CD8-positive, alpha-beta memory T cell (primary cell): ENCODE measurements at places on chromosomes 12 and 14. TPM values are rescaled to one million over a fixed set of nuclear protein-coding genes. Genes with fewer than 3 reads are reported as not detected.

Gene PSME1
- 343 TPM for total RNA-seq

Gene RNASE3
- not detected for total RNA-seq

Gene TCL1A
- not detected for total RNA-seq

DNA sequence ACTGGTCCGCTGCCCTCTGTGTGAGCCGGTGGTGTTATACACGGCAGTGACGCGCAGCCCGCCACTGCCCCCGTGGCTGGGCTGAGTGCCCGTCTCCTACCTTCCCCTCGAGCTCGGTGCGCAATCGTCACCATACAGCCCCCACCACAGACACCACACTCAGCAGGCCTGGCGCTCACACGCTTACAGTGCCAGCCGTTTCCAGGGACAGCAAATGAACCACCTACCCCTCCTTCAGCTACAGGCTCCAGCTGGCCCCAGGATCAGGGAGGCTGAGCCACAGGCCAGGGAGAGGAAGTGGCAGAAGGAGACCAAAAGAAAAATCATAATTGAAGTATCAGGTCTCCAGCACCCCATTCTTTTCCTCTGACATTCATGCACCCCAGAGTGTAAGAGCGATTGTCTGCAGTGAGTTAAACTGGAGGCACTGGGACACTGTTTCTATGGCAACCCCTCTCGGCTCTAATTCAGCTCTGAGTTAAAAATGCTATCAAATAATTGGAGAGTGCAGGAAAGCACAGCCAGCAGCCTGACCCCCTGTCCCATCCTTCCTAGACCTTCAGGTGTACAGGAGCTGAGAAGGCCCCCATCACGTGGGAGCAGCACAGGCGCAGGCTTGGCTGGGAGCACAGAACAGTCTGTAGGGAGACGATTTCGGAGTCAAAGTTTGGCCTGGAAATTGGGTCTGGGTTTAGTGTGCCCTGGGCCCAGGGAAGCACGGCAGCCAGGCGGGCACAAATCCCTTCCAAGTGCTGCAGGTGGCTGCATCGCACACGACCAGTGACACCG is 18.0 kb downstream of the LRTM2 start:
- no peak for DNase-seq

Gene CPM
- total RNA-seq = 1.6 TPM

Gene CLEC4D
- not detected for total RNA-seq

- DNase-seq = no peak
These were observed 172.8 kb downstream of the ETV6 start for GRCh38 chr12:11822081-11822834.

Gene TPPP2
- total RNA-seq = not detected

Gene KRT74
- total RNA-seq = not detected

Gene GPR137C
- total RNA-seq = 0.50 TPM

Gene LTBP2
- 0.42 TPM for total RNA-seq

- DNase-seq = no peak
These were observed 16.3 kb upstream of the MYO1H start for GRCh38 chr12:109331301-109331952.

Gene LRRC23
- 4.9 TPM for total RNA-seq

DNA sequence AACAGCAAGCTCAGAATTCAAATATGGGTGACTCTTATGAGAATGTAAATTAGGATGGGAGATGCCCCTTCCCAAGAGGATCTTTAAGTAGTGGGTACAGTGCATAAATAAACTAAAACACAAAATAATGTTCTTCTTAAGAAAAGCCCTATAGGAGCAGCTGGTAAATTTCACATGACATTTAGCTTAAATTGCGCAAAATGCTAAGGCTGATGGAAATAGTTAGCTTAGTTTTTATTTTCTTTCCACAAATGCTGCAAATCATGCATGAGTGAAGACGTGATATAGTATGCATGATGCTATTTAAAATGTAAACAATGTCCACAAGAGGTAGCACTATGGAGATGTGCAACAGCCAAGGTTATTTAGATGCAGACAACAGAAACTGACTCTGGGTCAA is 328.1 kb downstream of the ATP23 start:
- DNase-seq = no peak

GRCh38 chr14:79881299-79881698 is 330.0 kb downstream of the DIO2 start:
- DNase-seq = no peak

GRCh38 chr12:70178038-70178437 is 65.2 kb upstream of the CNOT2 start:
- no peak for DNase-seq

Gene TUBA1A
- total RNA-seq = 67.8 TPM

DNA sequence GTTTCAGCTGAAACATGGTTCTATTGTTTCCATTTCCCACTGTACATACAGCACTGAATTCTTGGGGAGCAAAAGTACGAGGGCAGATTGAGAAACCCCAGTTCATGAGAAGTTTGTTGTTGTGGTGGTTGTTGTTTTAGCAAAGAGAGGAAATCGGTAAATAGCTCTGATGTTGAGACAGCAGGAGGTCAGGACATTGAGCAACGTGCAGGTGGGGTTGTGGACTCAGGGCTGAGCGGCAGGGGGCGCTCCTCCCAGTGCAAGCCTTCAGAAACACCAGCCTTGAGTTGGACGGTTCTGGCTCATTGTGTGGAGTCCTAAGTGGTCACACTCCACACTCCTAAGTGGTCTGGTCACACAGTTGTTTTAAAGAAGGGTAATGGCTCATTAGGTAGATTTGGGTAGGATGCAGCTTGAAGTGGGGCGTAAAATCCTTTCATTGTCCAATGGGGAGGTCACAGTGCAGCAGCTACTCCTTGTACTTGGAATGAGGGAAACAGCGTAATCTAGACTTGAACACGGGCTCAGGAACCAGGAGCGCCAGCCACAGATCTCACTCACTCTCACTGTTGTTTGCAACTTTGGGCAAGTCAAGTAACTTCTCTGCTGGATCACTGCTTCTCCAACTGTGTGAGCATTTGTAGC is 14.5 kb upstream of the PWP1 start:
- DNase-seq = no peak

DNA sequence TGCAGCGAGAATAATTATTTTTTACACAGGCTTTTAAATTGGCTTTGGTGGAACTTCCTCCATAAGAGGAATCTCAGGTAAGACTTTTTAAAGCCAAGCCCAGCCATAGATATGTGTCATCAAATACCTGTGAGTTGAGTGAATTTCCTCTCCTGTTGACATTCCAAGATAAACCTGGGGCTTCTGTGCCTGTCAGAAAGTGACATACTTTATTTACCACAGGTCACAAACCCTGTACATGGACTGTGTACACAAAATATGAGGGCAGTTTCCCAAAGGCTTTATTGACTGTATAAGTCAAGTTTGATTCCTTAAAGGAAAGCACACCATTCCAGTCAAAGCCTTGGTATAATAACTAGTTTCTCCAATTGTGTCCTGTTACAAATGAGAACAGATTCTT is 25.9 kb upstream of the SRSF5 start:
- DNase-seq = no peak

GRCh38 chr12:12784911-12785814 is at the start of gene APOLD1:
APOLD1 (plus strand) TSS chr12:12785659; CDS start chr12:12785692, 33 bp downstream.
- no peak for DNase-seq

DNA sequence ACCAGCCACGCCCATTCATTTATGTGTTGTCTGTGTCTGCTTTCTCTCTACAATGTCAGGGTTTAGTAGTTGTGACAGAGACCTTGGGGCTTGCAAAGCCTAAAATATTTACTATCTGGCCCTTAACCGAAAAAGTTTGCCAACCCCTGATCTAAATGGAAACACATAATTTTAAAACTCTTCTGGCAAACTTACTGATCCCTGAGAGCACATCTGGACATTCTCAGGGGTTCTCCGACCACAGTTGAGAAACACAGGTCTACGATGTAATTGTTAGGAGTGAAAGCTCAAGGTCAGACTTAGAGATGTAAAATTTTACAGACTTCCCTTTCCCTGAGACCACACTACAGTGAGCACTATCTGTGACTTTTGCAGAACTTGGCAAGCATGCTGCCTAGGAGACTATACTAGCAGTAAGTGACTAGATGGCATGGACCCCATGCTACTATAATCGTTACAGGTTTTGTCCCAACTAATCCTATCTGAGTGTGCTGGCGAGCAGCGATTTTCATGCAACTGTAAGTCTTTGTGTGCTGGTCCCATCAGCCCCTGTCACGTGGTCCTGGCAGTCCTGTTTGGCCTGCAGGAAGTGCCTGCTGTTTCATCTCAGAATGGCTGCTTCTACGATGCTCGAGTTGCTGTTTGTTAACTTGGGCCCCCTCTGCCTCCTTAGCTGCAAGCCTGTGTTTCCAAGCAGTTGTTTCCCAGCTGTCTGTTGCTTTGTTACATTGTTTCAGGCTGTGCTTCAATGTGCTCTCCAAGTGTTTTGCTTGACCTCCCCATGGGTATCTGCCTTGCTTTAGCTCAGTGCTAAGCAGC is 21.6 kb downstream of the TMTC2 start:
- no peak for DNase-seq

Gene KRT2
- total RNA-seq = not detected

DNA sequence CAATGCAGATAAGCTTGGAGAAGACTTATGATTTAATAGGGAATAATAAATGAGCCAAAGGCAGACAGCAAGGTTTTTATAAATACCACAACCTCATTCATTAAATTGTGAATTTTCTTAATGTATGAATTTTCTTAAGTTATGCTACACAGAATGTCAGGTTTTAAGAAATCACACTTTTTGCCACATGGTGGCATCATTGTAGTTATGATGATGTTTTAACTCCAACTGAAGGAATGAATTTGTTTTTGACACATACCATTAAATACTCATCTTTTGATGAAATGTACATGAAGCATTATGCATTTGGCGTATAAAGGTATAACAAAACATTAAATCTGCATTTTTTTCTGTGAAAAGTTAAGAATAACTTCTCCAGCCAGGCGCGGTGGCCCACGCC is 524.1 kb upstream of the FBXO33 start:
- no peak for DNase-seq

- DNase-seq = no peak
These were observed 39.8 kb downstream of the GRIN2B start for GRCh38 chr12:13941258-13942249.

DNA sequence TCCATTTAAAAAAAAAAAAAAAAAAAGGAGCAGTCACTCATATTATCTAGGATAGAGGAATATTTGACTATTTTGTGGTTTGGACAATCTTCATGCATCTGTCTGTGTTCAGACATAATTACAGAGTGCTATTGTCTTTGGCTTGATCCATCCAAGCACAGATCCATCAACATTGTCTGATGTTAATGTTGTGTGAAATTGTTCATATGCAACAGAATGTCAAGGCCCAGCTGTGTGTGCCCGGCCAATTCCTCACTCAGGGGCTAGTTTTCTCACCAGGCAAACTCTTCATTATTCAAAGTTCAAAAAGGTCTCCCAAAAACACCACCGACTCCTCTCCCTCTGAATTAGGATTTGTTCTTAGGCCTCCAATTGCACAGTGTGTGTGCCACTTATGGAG is 324.9 kb upstream of the TMTC1 start:
- DNase-seq = no peak

Gene LMNTD1
- total RNA-seq = not detected

DNA sequence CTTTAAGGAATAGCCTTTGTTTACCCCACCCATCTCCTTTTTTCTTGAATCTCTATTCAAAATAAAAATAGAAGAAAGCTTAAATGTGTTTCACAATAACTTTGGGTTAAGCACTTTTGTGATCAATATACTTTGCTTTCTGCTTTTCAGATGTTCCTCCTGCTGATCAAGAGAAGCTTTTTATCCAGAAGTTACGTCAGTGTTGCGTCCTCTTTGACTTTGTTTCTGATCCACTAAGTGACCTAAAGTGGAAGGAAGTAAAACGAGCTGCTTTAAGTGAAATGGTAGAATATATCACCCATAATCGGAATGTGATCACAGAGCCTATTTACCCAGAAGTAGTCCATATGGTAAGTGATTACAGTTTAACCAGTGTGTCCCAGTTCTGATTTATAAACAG is 95.0 kb downstream of the PPP2R5C start:
- DNase-seq = no peak

GRCh38 chr14:38469156-38469555 is 213.3 kb upstream of the CLEC14A start:
- DNase-seq = no peak

- no peak for DNase-seq
These were observed 26.6 kb downstream of the ZNF410 start for GRCh38 chr14:73913256-73913655.

Gene TMEM119
- not detected for total RNA-seq

DNA sequence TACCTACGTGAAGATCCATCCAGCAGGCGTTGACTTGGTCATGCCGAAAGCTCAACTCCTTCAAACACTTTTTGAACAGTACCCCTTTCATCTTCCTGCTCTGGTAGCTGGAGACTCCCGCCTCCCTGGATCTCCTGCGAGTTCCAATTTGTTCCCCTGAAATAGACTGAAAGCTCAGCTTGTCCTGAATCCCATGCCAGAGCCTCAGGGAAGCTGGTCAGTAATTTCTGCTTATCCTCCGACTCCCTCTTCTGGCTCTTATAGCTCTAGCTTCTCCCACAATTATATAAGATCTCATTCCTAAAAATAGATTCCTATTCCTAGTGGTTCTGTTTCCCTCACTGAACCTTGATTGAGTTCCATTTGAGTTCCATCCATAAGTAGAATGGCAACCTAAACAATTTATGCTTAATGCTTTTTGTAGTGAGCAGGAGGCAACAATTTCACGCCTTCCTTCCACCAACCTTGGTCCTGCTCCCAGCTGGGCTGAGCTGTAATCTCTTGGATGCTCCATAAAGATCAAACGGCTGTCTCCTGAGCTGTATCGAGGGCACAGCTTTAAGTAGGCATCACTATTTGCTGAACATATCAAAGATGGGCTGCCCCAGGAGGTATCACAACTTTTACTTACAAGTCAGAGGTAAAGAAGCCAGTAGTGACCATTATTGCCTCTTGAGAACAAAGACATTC is 8.0 kb upstream of the TMEM132C start:
- no peak for DNase-seq

Gene HOXC9
- not detected for total RNA-seq

- DNase-seq = no peak
These were observed 366 bp downstream of the LPCAT3 start for GRCh38 chr12:7017870-7018349.

DNA sequence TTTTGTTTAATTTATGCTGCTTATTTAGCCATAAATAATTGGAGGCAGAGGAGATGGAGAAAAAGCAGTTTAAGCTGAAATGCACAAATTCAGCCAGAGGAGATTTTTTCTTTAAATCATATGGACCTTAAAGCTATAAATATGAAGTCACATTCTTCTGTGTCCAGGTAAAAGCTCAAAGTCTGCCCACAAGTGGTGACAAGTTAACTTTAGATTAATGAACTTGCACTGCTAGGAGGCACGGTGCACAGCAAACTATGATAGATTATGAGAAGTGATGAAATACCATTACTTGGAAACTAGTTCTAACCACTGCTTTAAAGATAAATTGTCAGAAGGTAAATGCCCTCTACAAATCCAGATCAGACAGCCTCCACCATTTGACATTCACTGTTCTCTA is 69.0 kb downstream of the IFT81 start:
- no peak for DNase-seq
